Naive thymus-derived CD4-positive, alpha-beta T cell (primary cell): ENCODE measurements at places on chromosomes 5 and 9.

DNA sequence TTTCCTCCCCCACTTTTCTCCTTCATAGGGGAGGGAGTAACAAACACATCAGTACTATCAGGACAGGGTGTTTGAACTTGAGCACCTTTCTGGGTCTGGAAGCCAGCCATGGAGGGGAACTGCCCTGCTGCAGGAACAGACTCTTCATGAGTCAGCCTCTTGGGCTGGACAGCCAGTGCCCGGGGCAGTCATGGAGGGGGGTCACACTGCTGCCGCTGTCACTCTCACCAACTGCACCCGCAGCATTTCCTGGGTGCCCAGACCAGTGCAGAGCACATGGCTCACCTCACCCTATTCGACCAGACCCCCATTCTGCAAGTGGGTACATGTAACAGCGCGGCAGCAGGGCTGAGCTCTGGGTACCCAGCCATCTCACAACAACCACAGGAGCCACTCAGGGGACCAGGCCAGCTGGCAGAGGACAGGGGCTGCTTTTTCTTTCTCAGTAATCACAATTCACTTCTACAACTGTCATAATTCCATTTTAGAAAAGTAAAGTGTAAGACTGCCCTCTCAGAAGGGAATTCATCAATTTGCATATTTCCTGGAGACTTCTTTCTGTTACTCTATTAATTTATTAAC lies 118.4 kb downstream of the CTNND2 start:
- DNase-seq: no peak

DNA sequence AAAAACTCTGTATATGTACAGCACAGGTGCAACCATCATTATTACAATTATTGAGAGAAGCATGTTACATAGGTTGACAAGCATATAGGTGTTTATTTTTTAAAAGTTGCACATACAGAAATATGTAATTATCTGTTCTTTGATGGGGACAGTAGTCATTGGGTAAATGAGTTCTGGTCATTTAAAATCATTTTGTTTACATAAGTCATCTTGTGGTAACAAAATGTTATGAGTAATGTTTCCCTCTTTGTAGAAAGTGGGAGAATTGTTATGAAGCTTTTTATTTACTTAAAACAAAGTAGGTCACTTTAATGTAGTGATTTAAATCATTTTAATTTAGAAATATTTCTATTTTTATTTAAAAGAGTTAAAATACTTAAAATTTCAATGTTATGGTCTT lies 33.8 kb upstream of the FBXL17 start:
- DNase-seq: no peak

DNA sequence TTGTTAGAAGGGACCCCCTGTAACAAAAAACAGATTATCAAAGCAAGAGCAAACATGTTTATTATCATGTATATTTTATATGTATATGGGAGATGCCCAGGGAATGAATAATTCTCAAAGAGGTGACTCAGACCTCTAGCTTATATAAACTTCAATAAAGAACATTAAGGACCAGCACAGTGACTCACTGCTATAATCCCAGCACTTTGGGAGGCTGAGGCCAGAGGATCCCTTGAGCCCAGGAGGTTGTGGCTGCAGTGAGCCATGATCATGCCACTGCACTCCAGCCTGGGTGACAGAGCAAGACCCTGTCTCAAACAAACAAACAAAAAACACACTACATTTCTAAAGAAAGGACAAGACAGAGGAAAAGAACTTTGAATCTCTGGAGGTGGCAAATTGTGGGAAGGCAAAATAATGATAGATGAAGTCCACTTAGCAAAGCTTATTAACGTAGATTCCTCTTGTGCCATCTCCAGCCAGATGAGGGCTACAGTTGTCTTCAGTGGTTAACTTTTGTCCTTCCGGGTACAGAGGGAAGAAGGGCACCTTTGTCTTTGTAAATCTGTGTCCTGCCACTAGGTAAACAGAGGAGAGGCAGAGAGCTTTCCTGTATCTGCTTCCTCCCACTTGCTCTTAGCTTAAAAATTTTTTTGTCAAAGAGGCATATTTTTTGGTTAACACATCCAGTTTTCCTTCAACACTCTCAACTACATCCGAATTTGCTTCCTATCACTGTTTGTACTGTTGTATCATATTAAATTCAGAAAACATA lies 7.5 kb upstream of the RFK start:
- no peak for DNase-seq

DNA sequence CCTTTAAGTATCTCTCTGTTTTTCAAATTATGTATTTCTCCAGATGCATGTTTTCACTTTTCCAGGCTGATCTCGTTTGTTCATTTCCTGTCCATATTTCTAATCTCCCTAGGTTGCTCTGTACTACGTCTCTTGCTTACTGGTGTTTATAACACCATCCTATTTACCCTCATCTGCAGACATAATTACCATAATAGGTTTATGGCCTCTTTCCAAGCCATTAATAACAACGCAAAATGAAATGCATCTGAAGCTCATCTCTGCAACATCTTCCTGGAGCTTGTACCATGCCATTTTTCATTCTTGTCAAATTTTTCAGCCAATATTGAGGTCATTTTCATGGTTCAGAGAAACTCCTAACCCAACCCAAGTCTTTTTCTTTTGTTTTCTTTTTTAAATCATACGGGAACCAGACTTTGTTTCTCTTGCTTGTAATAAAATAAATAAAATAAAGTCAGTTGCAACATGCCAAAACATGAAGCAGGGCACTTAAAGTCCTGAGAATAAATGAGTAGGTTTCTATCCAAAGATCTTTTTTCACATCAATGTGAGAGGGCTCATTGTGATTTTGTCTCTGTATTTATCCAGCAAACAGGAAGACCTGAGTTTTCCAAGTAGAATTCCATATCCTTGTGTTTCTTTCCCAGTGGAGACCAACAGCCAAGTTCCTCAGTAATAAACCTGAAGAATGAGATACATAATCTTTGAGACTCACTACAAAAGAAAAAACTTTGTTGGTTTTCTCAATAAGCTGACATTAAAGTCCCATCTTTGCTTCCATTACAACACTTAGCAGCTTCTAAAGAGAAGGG lies 37.0 kb downstream of the DPYSL3 start:
- DNase-seq: no peak

DNA sequence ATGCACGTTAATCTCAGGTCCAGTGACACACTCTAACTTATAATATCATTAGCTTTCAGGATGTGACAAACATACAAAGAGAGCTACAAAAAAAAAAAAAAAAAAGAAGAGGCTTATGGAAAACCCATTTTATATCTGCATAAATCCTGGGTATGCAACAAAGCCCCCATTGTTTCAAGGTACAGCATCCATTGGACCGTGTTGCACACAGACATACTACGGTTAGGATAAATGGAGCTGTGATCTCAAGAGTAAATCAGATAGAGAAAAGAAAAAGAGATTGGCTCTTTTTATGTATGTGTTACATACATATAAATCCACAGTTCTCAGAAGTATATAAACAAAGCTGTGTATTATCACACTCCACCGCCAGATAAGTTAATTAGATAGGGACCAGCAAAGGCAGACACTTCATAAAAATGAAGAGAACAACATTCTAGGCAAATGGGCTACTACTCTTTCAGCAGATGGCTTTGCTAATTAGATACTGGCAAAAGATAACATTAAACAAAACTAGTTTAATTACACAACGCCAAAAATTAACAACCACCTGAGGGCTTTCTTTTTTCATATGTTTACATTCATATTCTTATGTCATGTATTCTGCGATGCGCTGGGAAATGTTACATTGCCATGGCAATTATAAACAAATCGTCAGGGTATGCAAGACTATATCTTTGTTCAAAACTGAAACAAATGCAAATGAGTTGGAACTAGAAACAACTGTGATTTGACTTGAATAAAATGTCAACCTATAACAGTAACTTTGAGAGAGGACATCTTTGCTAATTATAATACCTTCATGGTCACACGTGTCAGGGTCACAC lies 304.2 kb downstream of the SEMA5A start:
- no peak for DNase-seq

GRCh38 chr9:132644251-132644650 lies 25.5 kb downstream of the DDX31 start:
- DNase-seq: no peak

GRCh38 chr9:83299571-83299970 lies 236.6 kb upstream of the RASEF start:
- no peak for DNase-seq

GRCh38 chr5:156753846-156754245 lies 96.2 kb upstream of the PPP1R2B start:
- DNase-seq: no peak

DNA sequence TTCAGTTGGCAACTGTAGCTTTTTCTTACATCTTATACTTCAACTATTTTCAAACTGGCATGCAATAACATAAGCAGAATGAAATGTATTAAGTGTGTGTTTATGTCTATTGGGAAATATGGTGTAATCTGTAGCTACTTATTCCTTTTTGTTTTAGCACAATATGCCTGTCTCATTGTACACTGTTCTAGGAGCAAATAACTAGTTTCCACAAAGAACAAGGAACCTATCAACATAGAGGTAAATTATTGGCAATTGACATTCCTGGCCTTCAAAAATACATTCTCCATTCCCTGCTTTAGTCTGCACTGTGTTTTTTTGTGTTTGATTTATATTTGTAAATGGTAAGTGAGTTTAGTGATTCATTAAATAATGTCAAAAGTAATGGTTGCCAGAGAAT lies 75.7 kb downstream of the FBXL7 start:
- DNase-seq: no peak

- peak; percentile 15 for DNase-seq
Observed at GRCh38 chr5:65480306-65480865, 1.3 kb downstream of the ADAMTS6 start.

DNA sequence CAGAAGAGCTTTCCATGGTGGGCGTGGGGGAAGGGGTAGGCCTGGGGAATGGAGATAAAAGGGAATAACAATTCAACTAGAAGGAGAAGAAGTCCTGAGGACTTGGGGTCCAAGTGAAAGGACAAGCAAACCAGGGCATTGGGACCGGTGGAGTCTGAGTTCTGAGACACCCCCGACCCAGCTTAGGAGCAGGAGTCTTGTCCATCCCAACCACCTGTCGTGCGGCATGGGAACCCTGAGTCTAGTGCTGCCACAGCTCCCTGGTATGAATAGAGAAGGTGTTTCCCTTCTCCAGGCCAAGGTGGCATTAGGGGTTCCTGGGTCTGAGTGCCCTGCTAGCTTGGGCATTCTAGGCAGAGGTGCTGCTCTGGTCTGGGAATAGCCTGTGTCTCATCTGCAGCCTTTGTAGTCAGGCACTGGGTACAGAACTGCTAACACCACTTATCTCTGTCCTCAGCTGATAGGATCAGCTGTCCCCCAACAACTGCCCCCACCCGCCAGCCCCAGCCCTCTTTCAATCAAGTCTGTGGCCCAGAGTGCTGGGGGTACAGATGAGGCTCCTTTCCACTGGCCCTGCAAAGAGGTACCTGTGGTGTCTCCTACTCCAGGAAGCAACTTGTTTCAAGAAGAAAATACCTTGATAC lies 9.9 kb downstream of the HNRNPAB start:
- no peak for DNase-seq

- no peak for DNase-seq
Observed at GRCh38 chr9:127817881-127818434, 15.3 kb downstream of the FPGS start.

DNA sequence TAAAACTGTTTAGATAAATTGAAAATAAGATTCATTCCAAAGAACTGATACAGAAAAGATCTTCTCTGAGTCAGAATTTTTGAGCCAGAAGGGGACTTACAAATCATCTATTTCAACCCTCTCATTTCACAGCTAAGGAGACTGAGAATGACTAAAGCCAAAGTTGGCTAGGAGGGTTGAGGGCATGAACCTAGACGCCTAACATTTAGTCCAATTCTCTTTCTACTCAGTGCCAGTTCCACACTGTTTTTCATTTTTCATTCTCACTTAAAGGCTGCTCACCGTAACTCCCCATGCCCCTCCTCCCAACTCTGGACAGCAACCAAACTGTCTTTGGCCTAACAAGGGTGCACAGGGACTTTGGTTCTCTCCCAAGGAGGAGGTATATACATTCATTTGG lies 364.0 kb downstream of the NDUFS4 start:
- no peak for DNase-seq

- no peak for DNase-seq
Observed at GRCh38 chr5:52725808-52726207, 61.9 kb upstream of the ITGA1 start.

- no peak for DNase-seq
Observed at GRCh38 chr9:13719446-13719845, 440.0 kb upstream of the MPDZ start.

DNA sequence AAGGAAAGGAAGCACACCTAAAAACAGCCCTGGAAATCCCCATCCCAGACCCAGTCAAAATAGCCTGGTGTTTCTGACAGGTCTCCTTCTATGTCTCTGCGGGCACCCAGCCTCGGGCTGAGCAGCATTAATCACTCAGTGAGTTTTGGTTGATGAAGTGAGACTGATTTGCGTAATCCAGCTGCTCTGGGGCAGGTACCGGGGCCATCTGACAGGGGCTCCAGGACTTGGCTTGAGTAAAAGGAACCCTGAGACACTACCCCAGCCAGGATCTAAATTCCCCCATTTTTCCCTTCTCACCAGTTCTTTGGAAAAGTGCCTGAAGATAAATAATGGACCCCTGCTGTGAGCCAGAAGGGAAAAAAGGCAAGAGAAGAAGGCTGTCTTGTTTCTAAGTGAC lies 596 bp downstream of the SLC28A3 start:
- no peak for DNase-seq

GRCh38 chr9:137485343-137486140 lies 26.4 kb upstream of the NSMF start:
- no peak for DNase-seq

- DNase-seq: no peak
Observed at GRCh38 chr9:32584784-32585183, 11.8 kb upstream of the NDUFB6 start.

GRCh38 chr5:149895416-149896345 lies 48.9 kb downstream of the PDE6A start:
- no peak for DNase-seq

GRCh38 chr5:17373814-17374556 lies 124.0 kb upstream of the TAF11L2 start:
- DNase-seq: no peak

DNA sequence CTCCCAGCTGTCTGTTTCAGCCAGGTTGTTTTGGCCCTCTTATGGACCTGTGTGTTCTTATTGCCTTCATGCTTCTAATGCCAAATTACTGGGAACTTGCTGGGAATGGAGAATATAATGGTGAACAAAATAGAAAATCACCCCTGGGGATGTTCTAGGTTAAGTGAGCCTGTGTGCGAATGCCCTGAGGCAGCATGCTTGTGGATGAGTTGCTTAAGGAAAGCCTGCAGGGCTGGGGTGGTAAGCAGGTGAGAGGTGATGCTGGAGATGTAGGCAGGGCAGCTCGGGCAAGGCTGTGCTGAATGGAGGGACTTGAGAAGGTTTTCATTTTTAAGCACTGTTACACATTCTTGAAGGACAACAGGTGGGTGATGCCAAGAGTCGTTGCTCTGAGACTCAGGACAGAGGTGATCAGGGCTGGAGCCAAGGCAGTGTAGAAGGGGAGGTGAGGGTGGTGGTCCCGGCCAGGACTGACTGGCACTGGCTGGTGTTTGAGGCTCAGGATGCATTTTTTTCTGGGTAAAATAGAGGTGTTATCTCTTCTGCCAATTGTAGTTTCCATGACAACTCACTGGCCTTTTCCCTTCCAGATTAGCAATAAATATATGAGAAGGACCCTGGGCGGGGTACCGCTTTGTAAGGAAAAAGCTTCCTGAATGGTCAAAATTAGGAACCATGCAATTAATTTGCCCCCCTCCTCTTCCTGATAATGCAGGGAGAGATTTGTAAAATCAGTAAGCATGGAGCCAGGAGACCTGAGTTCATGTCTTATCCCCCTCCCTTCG lies 342.8 kb downstream of the ICE1 start:
- no peak for DNase-seq

- DNase-seq: no peak
Observed at GRCh38 chr9:133787754-133788025, 49.5 kb upstream of the SARDH start.
